ENCODE measurements at places on chromosomes 4 and X.

- no peak for DNase-seq
These were observed 97.7 kb downstream of the ARHGAP10 start for GRCh38 chr4:147829401-147830101.

- DNase-seq: no peak
These were observed 9.6 kb downstream of the RHOH start for GRCh38 chr4:40206426-40206825.

DNA sequence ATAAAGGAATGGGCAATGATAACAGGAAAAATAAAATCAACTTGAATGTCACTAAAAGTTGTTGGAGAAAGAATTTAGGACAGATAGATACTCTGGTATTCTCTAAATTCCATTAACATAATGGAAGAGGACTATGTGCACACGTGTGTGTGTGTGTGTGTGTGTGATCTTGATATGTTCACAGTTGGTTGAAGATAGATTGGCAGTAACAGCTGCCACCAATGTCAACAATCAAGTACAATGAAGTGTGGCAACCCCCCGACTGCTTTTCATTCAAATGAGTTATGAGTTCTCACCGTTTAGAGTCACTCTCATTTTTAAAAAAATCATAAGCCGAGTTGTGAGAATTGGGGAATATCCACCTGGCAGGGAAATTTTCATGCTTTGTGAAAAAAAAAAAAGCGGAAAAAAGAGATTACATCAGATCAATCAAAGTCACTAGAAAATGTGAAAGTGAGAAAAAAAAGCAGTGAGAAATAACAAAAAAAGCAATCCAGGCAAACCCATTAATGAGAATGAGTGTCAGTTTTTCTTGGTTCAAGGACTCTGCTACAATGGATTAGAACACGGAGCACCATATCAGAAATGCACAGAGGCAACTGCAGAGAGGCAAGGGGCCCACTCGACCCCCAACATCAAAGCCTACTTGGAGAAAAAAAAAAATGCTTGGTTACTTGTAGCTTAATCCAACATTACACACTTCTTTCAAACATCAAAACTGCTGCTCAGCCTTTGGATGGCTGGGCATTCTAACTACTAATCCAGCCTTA is 414.9 kb upstream of the PITX2 start:
- DNase-seq: no peak

GRCh38 chrX:128439159-128439558 is 387.0 kb upstream of the ACTRT1 start:
- DNase-seq: no peak

DNA sequence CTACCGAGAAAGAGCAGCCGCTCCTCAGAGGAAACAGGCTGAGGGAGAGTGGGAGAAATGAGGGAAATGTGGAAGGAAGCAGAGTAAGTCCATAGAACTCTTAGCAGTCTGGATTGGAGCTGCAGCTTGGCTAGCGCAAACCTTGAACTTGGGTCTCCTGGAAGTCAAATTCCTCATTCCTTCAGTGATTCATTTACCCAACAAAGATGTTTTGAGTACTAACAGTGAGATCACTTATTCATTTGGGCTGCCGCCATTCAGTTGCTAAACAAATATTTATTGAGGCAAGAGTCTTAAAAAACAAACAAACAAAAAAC is 51.5 kb downstream of the SEL1L3 start:
- no peak for DNase-seq

DNA sequence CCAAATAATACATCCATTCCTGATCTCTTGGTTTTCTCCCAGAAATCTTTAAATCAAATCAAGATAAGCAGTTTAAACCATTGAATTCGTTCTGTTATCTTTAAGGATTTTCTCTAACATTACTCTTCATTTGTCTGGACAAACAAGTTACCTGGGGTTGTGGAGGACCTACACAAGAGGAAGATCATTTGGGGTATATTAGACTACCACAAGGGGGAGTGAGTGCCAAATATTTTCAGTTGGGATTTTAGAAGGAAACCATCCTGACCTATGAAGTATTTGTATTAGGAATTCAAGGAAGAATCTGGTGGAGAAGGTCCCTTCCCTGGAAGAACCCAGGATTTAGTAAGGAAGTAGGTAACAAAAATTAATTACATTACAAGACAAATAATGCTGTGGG is 12.0 kb upstream of the DCHS2 start:
- no peak for DNase-seq

- DNase-seq: no peak
These were observed 253.9 kb downstream of the IL15 start for GRCh38 chr4:141890279-141890678.

DNA sequence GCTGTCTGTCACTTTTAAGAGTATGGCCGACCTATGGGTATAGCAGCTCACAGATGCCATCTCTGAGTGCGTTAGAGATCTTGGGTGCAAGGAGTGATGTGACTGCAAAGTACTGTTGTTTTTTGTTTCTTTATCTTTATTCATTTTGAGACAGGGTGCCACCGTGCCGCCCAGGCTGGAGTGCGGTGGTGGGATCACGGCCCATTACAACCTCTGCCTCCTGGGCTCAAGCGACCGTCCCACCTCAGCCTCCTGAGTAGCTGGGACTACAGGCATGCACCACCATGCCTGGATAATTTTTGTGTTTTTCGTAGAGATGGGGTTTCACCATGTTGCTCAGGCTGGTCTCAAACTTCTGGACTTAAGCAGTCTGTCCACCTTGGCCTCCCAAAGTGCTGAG is 71.4 kb downstream of the CCKAR start:
- DNase-seq: no peak
